ENCODE measurements at places on chromosomes 2 and 18.

DNA sequence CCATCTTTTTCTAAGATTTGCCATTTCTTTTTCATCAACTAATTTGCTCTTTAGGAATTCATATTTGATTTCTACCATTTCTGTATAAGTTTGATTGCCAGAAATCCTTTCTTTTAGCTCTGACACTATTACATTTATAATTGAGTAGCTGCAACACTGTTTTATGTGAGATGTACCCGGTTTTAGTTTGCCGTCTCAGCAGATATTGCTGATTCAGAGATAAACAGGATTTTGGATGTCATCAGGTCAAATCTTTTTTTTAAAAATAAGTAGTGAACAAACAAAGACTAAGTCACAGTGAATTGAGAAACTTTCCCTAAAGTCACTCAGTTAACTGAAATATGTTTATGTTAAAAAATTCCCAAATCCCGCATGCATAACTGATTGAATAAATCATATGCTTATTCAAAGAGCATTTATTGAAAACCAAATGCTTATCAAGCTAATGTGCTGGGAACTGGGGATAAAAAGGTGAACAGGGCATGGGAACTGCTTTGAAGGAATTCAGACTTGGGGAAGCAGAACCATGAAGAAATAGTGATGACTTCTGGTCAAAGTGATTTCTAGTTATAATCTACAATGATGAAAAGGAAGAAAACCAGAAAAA, 19.5 kb upstream of the CCDC102B start:
- no peak for DNase-seq

DNA sequence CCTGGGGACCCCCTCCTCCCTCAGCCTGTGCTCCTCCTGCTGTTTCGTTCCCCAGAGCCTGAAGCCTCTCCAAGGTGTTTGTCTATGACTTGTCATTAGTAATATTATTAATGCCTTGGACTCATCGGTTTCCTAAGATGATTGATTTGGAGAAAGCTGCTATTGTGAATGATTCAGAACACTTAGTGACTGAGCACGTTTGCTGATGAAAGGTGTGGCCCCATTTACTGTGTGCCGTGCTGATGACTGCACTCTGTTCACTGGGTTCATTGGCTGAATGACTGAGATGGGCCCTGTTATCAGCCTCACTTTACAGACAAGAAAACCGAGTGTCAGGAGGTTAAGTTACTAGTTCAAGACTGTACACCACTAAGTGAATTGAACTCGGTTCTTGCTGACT, 111.4 kb downstream of the SPP2 start:
- no peak for DNase-seq

DNA sequence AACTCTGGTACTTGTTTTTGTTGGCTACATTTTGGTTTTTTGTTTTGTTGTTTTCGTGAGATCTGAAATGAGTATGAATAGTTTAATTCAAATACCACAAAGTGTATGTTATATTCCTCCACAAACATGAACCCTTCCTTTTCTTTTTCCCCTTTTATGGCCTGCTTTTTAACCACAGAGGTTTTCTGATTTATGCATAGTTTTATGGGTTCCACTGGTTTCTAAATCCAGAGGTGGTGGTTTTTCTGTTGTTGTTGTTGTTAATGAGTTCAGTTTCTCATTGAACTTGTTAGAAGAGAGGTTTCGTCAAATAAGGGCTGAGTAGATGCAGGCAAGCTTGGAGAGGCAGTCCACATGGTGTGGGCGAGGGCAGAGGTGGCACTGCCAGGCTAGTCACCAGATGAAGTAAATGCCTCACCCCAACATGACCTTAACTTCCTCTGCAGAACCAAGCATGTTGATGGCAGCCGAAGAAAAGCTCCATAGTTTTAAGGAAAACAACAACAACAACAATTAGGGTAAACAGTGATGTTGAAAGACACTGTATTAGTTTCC, 72.5 kb downstream of the RIF1 start:
- no peak for DNase-seq

DNA sequence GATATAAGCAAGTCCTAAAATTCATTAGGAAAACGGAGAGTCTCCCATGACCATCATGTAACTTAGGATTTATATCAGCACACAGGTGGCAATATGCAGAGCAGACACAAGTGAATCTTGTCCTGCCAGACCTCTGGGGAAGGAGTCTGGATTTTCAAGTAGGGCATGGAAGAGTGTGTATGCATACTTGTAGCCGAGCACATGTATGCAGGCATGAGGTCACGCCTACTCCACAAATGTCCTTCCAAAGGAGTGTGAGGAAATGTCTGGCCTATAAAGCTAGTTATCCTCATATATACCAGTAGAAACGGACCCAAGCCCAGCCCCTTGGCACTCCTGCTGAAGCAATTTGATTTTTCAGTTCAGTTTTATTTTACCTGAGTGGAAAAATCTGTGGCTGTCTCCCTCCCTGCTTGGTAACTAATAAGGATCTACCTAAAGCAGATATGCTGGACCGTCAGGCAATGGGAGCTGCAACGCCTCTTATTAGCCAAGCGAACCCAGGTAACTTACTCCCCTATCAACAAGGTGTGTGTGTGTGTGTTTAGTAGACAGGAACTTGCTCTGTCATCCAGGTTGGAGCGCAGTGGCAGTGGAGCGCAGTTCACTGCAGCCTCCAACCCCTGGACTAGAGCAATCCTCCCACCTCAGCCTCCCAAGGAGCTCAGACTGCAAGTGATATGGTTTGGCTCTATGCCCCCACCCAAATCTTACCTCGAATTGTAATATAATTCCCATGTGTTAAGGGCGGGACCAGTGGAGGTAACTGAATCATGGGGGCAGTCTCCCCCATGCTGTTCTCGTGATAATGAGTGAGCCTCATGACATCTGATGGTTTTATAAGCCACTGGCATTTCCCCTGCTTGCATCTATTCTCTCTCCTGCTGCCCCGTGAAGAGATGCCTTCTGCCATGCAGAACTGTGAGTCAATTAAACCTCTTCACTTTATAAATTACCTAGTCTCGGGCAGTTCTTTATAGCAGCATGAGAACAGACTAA, 2.8 kb downstream of the STAT1 start:
- no peak for DNase-seq

GRCh38 chr2:5982903-5983265, 290.7 kb downstream of the SOX11 start:
- no peak for DNase-seq

GRCh38 chr18:31649978-31650719, 34.2 kb downstream of the B4GALT6 start:
- no peak for DNase-seq

GRCh38 chr2:128037649-128038048, 9.8 kb upstream of the SAP130 start:
- DNase-seq: no peak

DNA sequence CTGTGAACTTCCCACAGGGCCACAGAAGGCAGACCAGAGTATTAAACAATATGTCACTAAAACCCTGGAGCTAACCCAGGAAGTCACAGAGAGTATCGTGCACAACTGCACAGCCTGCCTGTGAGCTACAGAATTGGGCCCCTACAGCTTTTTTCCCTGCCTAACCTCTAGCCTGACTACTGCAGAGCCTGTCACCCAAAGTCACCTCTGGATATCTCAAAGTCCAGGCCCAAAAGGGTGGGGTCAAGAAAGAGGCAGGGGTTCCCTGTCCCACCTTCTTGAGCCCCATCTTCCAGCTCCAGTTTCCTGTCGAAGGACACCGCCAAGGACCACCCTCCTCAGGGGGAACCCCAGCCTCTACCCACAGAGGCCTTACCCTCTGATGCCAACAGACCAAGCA, 13.5 kb downstream of the GAD1 start:
- no peak for DNase-seq

DNA sequence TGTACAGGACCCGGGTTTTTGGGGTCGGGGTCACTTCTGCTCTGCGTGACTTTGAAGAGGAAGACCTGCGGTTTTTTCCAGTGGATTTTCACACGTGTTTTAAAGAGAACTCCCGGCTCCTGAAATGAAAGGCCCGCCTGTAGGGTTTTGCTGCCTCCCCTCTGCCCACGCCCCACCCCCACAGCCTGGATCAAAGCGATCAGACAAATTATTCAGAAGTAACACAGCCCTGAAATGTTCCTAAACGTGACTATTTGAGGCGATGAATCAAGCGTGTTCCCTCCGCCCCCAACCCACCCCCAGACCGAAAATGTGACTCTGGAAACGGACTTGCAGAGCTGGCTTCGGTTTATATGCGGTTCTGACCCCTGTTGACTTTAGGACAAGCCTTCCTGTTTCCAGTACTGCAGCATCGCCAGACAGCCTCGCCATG, 28.7 kb upstream of the SMIM21 start:
- no peak for DNase-seq

GRCh38 chr18:10387399-10387798, 67.0 kb upstream of the APCDD1 start:
- no peak for DNase-seq

- DNase-seq: no peak
These were observed 250.7 kb downstream of the VAPA start for GRCh38 chr18:10164271-10165071.

GRCh38 chr2:70132244-70133126, 45.2 kb downstream of the PCBP1 start:
- peak; percentile 70 for DNase-seq

DNA sequence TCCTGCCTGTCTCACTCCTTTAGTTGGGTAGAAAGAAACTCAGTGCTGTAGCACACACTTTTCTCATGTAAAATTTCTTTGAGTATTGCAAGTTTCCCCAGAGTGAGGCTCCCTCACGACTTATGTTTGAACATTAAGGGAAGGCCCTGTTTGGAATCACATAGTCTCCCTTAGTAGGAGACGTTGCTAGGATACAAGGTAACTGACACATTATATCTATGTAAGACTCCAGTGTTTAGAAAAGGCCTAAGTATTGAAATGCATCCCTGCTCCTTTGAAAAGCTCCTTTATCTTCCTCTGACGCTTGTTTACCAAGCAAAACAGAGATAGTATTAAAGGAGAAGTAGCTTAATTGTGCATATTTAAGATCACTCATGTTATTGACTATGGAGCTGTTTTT, 248.2 kb downstream of the PHLPP1 start:
- DNase-seq: no peak

DNA sequence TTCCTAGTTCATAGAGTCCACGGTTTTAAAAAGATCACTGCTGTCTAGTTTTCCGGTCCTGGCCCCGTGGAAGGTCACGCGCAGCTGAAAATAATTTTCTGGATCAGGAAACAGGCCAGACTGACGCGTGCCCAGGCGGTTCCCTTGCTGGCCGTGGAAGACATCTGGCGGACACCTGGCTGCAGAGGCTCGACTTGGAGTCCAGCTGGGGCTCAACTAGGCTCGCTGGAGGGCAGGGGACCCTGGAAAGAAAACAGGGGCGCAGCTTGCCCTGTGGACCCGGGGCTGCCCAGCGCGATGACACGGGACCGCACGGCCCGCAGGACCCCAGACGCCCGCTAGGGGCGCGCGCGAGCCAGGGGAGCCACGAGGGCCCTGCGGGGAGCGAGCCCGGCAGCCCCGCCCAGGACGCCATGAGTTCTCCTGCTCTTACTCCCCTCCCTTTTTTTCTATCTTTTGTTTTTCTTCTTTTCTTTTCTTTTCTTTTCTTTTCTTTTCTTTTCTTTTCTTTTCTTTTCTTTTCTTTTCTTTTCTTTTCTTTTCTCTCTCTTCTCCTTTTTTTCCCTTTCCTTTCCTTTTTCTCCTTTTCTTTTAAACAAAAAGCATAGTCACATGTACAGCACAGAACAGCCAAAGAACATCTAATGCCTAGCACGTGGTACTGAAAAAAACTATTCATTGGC, 43.2 kb upstream of the UBE2F start:
- peak; percentile 51 for DNase-seq

DNA sequence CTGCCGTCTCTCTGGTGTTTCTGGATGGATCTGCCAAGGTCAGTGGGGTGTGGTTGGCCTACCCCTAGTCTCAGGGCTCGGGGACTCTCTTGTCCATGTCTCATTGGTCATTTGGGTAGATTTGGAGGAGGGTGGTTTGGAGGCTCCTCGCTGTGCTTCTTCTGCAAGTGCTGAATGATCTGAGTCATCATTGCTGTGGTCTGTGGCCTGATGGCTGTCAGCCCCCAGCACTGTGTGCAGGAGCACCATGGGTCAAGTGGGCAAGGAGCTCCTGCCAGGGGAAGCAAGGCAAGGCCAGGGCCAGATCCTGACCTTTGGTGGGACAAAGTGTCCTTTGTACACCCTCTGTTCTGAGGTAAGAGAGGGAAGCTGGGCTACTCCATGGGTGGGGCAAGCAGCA, 221.8 kb downstream of the FHOD3 start:
- DNase-seq: no peak

GRCh38 chr2:216372761-216373291, 543 bp upstream of the MARCHF4 start:
- no peak for DNase-seq

- DNase-seq: no peak
These were observed 55.8 kb downstream of the AP1S3 start for GRCh38 chr2:223781560-223781959.

GRCh38 chr2:154375579-154375931, 322.9 kb upstream of the KCNJ3 start:
- peak; percentile 33 for DNase-seq

GRCh38 chr2:68434981-68435380, 32.1 kb downstream of the FBXO48 start:
- no peak for DNase-seq

- DNase-seq: no peak
These were observed 69.4 kb upstream of the TAF1B start for GRCh38 chr2:9773903-9774239.

GRCh38 chr18:21112543-21113105, 1.0 kb upstream of the ROCK1 start:
- no peak for DNase-seq

- no peak for DNase-seq
These were observed 604.2 kb downstream of the XIRP2 start for GRCh38 chr2:167492486-167492885.

DNA sequence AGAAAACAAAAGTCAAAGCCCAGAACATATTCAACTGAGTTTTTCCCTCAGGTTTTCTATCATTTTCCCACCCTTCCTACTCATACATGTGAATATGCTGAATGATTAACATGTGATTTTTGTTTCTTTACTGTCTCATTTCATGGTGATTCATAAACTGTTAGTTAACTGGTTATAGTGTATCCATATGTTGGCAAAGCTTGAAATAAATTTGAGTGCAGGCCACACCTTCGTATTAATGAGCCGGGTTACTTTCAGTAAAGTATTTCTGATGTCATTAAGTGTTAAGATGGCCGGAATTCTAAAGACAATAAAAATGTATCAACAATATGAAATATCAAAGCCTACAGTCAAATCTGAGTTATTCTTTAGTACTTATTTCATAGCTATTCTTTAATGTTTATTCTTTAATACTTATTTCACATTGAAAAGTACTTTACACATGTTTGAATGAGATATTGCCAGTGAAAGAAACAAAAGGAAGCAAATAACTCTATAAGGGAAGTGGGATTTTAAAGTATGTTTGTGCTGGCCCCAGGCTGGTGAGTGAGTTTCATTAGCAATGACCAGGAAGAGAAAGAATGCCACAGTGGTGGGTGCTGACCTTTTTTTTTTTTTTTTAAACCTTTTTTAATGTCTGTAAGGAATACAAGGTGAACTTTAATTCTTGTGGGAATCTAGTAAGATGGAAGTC, 178.6 kb downstream of the NEDD4L start:
- DNase-seq: no peak

GRCh38 chr2:119295688-119296375, 70.8 kb downstream of the C2orf76 start:
- DNase-seq: no peak
